ENCODE measurements at places on chromosomes 6 and 20. TPM values are rescaled to one million over a fixed set of nuclear protein-coding genes. Genes with fewer than 3 reads are reported as not detected.

- no peak for DNase-seq
Observed at GRCh38 chr6:167030222-167031072, 31.2 kb downstream of the CEP43 start.

DNA sequence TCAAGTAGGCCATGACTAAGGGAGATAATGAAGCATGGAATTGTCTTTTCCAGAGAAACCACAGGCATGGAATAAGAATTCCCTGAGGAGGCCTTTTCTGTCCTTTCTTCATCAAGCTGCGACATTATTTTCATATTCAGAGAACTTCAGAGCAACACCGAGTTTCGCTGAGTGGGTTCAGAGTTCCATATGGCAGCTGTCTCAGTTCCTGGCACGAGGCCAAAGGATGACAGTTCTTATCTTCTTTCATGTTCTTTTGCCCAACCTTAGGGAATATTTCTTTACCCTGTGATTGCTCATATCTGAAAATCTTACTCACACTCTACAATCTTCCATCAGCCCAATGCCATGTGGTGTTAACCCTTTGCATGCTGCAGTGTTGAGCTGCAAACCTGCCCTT, 135.3 kb upstream of the BMP2 start:
- peak; percentile 28 for DNase-seq

DNA sequence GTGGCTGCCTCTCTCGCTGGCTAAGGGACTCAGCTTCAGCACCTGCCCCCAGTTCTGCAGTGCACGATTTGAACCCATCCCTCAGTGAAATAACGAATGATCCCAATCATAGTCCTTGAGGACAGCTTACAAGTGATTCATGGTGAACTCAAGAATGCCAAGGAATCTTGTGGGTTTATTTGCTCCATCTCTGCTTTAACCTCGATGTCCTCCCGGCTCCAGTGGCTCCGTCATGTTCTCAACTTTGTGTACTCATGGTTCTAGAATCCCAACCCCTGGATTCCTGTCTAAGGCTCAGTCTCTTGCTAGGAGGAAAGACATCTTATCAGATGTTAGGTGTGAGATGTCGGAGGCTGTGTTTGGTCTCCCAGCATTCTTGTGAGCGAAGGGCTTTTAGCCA, 29.0 kb upstream of the GTSF1L start:
- no peak for DNase-seq

The SLC35D3 gene
- not detected for total RNA-seq

The PMEPA1 gene
- 24.7 TPM for total RNA-seq

The SLC22A1 gene
- 0.17 TPM for total RNA-seq

DNA sequence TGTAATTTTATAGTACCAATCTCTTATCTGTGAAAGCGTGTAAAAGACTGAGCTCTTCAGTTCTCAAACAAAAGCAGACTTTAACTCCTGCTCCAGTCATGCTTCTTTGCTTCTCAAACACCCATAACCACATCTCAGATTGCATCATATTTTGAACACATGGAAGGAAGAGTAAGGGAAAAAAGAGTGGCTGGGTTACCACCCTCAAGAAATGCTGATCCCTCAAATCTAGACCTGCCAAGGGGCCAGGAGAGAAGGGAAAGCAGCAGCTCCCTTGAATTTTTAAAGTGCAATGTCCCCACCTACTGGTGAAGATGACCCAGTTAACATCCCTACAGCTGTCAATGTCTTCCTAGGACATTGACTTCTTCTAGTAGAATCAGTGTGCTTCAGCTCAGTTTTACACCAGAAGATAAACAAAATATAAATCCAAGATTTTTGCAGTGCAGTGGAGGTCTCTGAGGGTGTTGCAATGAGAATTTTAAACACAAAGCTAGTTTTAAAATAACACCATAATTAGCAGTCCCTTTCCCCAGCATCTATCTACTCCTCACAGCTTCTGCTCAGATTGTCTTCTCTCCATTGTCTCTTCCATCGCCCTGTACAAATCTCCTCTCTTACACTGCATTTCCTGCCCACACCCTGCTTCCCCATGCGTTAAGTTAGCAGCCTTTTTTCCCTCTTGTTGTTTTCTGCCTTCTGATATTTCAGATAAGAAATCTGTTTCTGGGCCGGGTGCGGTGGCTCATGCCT, 22.6 kb upstream of the HLA-DQB2 start:
- DNase-seq: no peak

DNA sequence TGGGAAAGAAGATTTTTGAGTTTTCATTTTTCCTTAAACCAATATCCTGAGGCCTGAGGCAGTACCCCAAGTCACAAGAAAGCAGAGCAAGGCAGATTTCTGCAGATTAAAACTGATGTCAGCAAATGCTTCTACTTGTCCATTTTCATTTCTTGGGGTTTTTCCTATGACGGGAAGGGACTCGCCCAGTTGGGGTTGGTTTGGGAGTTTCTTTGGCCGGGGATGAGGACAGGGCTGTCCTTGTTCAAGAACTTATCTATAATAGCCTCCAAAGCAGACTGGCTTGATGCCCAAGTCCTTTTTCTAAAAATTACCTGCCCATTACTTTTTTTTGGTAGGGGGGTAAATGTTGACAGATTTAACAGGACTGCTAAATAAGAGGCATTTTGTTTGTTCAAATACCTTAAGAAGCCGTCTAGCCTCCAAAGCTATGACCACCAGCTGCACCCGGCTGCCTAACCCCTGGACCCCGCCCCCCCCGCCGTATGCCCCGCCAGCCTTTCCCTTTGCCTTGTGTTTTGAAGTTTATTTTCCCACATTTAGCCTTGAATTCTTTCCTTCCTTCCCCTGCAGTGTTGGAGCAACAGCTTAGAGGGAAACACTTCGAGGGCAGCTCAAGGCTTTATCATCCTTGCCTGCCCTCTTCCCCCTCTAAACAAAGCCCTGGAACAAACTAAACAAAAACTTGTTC, 2.5 kb downstream of the KCNK5 start:
- DNase-seq: no peak

DNA sequence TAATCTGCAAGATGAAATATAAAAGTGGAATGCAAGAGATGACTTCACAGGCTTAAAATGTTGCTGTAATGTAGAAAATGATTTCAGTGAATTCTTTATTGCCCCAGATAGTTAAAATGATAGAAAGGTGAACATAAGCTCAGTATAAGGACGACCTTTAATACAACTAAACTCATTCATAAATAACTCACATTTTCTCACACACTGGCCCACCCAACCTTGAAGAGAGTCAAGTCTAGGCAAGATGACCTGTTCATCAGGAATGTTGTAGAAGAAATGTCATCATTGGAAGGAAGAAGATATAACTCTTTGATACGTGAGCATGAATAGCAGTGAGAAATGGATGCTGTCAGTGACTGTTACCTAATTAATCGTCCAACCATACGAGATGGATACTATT, 111.1 kb upstream of the SASH1 start:
- no peak for DNase-seq

DNA sequence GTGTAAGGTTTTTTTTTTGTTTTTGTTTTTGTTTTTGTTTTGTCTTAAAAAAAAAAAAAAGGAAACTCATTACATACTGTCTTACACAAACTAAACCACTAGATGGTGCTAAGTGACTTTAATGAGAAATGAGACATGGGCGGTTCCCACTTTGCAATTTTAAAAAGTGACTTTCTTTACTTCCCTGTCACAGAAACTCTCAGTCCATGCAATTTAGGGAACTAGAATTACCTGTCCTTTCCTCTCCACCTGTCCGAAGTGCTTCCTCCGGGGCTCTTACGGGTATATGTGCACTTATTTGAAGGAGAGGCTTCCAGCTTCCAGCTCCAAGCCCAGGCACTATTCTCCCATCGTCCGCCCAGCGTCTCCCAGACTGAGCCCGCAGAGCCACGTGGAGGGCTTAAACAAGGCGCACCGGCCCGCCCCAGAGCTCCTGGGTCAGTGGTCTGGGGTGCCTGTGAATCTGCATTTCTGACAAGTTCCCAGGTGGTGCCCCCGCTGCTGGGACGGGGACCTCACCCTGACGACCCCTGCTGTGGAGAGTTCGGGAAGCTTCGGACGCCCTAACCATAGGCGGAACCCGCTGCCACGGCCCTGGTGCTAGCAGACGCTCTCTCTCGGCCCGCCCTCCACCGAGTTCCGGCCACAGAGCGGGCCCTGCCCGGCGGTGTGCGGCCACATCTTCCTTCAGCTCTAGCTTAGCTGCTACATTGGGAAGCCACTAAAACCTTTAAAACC, 26.1 kb downstream of the BFSP1 start:
- peak; percentile 78 for DNase-seq

DNA sequence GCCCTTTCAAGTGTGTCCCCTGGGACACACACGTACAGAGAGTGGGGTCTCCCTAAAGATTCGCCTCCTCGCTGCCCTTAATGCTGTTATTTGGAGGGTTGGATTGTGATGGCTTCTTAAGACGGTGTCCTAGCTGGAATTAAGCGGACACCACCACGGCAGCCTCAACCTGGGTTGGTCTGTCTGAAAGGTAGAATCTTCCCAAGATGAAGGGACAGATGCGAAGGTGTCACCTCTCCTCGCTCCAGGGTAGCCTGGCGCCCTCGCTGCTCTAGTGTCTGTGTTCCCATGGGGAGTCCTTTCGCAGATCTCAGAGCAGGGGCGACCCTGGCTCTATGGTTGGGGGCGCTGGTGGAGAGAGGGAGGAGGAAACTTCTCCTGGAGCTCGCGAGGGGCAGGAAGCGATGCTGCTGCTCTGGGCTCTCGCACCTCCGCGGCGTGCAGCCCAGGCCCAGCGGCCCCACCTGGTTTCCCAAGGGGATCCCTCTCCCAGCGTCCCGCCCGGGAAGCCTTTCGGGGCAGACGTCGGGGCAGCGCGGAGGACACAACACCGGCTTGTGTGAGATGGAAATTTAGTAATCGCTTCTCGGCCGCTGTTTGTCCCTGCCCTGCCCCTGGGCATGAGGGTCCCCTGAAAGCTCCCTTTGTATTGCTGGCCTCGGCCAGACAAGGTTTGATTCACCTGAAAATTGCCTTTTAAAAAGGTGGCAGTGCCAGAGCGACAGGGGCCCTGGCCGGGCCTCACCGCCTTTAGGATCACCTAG, 1.7 kb downstream of the RSPO3 start:
- peak; percentile 27 for DNase-seq

- no peak for DNase-seq
Observed at GRCh38 chr6:26390531-26390930, 7.6 kb downstream of the BTN2A2 start.

The SAPCD1 gene
- 0.47 TPM for total RNA-seq

All from left ventricle myocardium superior (tissue), 1 donor.